BE2C (cell line): ENCODE measurements at places on chromosomes 7 and 10.

- DNase-seq, result peak; percentile 92
Measured at GRCh38 chr7:106659963-106660861, 746 bp downstream of the CCDC71L start.

GRCh38 chr7:106620034-106620433 lies 40.9 kb downstream of the CCDC71L start:
- DNase-seq, result no peak

DNA sequence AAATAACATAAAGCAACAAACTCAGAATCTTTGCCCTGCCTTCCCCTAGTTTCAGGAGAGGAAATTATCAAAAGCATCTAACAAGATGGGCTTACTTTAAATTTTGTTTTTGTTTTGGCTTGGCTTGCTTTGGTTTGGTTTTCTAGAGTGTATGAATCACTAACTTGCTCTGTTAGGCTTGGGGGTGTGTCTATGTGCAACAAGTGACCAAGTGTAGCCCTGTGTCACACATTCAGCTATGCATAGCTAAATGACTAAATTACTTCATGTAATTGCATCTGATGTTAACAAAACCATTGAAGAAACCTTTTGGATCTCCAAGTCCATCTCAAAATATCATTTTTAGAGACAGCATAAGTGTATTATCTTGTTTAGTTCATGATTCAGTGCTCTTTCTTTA lies 251.0 kb downstream of the TFEC start:
- DNase-seq, result no peak

DNA sequence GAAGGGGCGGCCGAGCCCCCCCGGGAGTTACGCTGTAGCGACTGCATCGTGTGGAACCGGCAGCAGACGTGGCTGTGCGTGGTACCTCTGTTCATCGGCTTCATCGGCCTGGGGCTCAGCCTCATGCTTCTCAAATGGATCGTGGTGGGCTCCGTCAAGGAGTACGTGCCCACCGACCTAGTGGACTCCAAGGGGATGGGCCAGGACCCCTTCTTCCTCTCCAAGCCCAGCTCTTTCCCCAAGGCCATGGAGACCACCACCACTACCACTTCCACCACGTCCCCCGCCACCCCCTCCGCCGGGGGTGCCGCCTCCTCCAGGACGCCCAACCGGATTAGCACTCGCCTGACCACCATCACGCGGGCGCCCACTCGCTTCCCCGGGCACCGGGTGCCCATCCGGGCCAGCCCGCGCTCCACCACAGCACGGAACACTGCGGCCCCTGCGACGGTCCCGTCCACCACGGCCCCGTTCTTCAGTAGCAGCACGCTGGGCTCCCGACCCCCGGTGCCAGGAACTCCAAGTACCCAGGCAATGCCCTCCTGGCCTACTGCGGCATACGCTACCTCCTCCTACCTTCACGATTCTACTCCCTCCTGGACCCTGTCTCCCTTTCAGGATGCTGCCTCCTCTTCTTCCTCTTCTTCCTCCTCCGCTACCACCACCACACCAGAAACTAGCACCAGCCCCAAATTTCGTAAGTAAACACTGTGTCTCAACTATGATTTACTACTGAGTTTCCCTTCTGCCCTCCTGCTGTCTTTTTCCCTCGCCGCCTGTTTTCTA lies 666 bp downstream of the NRG3 start:
- DNase-seq, result peak; percentile 8

- no peak for DNase-seq
Measured at GRCh38 chr10:5423771-5424170, 11.4 kb downstream of the NET1 start.

DNA sequence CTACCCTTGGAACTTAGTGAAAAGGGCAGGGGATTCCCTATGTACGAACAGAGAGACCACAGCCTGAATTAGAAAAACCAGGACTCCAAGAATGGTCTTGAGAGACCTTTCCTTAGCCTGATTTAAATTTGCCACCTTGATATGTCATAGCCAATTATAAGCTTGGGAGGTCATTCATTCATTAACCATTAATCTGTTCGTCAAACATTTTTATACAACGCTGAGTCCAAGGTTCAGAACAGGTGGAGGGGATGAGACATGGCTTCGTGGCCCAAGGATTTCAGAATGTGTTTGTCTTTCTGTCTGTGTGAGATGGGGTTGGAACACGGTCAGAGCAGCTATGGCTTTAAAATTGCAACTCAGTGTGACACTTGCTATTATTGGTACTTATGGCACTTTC lies 158.0 kb downstream of the PAXIP1 start:
- DNase-seq, result no peak

- no peak for DNase-seq
Measured at GRCh38 chr10:105259201-105259600, 618.1 kb downstream of the SORCS3 start.

- no peak for DNase-seq
Measured at GRCh38 chr10:80487791-80488538, 33.9 kb downstream of the TSPAN14 start.

DNA sequence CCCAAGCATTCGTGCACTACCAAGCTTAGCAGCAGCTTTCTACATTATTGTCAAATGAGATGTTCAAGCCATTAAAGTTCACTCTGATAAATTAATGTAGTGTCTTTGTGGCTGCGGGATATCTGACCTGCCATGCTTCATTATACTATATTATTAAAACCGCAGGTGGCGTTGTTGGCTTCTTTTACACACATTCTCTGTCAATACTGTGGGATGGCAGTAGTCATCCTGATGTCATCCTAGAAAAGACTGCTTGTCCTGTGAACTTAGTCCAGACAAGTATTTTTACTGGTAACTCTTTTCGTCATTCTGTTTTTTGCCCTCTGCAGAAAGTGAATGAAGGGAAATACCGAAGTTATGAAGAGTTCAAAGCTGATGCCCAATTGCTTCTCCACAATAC lies 103.9 kb downstream of the ZMYND11 start:
- DNase-seq, result no peak

- DNase-seq, result no peak
Measured at GRCh38 chr7:25722856-25723255, 429.1 kb upstream of the NFE2L3 start.

DNA sequence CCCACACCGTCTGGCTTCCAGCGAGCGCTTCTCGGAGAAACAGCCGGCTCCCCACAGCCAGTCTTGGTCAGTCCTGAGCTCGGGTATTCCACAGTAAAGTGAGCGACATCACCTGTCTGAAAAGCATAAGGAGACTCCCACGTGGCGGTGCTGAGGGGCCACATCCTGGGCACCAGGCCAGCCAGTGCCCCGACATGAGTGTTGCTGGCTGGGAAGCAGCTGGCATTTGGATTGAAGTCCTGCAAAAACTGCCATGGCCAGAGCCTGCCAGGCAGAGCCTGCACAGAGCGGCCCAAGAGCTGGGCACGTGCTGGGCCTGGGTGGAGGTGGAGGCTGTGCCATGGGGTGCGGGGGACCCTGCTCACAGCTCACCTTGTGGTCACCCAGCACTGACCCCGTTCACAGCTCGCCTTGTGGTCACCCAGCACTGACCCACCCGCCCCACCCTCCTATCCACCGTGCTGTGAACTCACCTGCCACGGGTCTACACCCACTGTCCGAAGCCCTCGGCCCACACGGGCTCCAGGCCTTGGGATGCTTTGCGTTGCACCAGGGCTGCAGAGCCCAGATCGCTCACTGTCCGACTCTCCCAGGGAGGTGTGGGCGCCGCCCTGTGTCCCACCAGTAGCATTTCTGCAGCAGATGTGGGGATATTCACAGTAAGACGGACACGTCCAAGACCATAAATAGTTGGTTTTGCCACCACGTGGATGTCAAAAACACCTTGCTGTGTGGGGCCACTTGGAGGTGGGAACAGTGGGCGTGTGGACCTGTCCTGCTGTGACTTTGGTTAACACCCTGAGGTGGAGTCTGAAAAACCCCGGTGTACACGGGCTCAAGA lies 48.8 kb downstream of the PITRM1 start:
- DNase-seq, result no peak

- DNase-seq, result no peak
Measured at GRCh38 chr10:5314840-5315239, 49.9 kb upstream of the UCN3 start.

DNA sequence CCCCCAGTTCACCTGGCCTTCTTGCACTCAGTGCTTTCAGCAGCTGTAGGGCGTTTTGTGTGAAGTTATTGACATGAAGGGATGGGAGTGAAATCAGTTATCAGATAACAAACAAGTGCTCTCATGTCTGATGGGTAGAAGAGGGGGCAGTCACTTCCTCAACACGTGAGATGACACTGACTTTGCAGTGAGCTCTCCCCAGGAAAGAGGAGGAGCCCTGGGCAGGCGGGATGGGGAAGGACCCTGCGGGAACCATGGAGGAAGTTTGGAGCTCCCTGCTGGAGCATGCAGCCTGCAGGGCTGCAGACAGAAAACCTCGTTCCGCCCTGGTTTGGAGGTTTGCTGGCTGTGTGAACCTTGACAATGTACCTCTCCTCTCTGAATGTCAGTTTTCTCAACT lies 38.7 kb downstream of the GPR26 start:
- no peak for DNase-seq

DNA sequence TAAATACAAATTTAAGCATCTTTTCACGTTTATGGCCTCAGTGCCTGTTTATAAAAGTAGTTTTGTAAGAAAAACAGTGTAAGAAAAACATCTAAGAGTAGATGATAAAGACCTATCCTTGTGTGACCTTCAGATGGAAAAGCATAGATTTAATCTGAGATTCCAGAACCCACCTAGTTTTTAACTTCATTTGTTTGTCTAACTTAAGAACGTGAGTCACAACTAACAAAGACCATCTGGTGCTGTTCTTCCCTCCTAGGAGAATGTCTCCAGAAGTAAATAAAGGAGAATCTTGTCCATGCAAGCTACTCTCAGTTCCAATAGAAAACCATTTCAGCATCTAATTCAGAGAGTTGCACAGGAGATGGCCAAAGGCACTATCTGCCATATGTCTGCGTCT lies 265.4 kb upstream of the C7orf33 start:
- DNase-seq, result no peak

- no peak for DNase-seq
Measured at GRCh38 chr10:9634466-9634865, 1383.2 kb upstream of the CELF2 start.

DNA sequence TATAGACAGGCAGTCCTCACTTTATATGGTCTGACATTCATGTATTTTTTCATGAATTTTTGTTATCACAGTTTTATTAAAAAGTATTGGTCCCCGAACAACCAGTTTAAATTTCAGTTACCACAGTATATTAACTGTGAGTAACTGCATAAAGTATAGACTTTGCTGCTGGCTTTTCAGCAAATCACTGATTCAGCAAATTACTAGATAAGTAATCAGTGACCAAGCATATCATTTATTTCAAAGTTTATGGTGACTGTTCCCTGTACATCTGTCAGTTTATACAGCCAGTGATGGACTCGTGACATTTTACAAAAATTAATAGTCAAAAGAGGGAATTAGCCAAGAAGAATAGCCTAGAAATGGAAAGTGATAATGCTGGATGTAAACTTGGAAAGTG lies 266.7 kb upstream of the CHRM2 start:
- no peak for DNase-seq

- no peak for DNase-seq
Measured at GRCh38 chr7:43465581-43466554, 117.0 kb upstream of the STK17A start.

DNA sequence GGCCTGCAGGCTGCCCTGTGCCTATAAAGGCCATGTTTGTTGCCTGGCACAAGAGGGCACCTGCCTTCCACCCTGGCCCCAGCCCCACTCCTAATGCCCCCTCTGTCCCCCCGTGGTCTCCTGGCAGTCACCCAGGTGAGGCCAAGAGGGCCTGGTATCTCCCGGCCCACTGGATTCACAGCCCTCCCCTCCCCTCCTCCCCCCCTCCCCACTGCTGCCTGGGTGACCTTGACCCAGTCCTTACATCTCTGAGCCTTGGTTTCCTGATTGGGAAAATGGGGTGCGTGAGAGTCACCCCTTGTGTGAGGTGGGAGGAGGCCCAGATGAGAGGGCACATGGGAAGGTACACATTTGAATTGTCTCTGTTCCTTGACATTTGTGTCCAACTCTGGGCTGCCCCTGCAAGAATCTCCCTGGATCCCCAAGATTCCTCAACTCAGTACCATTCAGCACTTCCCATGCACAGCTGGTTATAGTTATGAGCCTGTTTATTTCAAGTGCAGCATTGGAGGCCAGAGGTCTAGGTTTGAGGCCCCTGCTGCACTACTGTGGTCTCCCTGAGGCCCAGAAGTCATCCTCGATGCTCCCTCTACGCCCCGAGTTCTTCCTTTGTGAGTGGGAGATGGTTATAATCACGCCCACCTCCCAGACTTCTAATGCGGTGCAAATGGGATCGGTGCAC lies 58.9 kb downstream of the TMEM270 start:
- no peak for DNase-seq

DNA sequence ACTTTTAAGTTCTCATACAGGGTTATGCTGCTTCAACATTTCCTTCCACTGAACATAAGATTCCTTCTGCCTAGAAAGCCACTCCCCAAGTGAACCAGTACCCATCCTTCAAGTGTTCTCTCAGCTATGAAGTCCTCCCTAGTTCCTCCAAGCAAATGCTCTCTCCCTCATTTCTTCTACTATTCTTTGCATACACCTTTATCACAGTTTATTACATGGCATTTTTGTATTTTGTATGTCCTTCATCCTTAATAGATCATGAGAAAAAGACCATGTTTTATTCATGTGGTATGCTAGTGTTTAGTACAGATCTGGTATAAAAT lies 1.9 kb downstream of the SYPL1 start:
- no peak for DNase-seq

GRCh38 chr10:59873896-59874295 lies 32.5 kb downstream of the CCDC6 start:
- no peak for DNase-seq

DNA sequence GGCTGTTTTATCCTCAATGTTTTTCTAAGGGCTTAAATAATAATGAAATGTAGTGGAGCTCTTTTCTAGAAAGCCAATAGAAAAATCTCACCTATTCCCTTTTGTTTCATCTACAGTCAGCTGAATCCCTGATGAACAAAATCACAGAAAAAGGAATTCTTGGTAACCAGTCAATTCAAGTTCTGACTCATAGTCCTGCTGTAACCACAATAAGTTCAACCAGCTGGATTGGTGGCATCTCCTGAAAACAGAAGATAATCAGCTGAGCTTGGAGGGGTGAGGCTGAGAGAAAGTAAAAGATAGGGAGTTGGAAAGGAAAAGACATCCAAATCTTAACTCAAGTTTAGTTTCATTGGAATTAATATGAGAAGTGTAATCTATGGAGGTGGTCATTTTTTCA lies 772.1 kb downstream of the CCSER2 start:
- DNase-seq, result no peak

DNA sequence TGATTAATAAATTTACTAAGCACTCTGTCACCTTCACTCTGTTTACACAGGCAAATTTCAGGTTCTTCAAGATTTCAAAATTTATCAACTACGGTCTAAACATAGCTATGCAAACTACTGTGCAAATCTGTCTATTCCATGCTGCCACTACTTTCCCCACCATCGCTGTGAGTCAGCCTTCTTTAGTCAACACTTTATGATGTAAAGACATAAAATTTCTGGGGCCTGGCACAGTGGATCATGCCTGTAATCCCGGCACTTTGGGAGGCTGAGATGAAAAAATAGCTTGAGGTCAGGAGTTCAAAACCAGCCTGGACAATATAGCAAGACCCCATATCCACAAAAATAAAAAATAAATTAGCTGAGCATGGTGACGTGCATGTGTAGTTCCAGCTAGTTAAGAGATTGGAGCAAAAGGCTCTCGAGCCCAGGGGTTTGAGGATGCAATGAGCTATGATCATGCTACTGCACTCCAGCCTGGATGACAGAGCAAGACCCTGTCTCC lies 42.6 kb downstream of the CNOT4 start:
- DNase-seq, result no peak

GRCh38 chr10:71372882-71373495 lies 23.7 kb upstream of the CDH23 start:
- DNase-seq, result no peak
